ENCODE measurements at places on chromosomes 11 and 22.
A peak's percentile ranks its signal among the peaks of the same experiment; 100 is the strongest.

GRCh38 chr11:22456993-22457762 is 119.0 kb downstream of the SLC17A6 start:
- no peak for DNase-seq

DNA sequence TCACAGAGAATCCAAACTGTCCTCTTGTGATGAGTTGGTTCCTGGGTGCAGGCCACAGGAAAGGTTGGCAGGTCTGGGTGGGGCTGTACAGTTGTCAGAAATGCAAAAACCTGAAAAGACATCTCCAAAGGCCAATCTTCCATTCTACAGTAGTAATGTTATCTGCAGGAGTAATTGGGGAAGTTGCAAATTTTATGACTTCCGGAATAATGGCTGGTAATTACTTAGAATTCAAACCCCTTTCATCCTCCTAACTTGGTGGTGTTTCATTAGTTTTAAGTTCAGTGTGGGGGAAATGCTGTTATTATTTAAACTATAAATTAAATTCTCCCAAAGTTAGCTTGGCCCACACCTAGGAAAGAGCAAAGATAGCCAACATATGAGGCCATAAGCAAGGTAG is 64.7 kb upstream of the FAT3 start:
- no peak for DNase-seq

- peak; percentile 62 for DNase-seq
Measured at GRCh38 chr22:45996241-45997076, 19.5 kb upstream of the WNT7B start.

GRCh38 chr11:44578279-44578678 is 12.8 kb downstream of the CD82 start:
- DNase-seq: no peak

- no peak for DNase-seq
Measured at GRCh38 chr11:24406389-24406788, 90.5 kb upstream of the LUZP2 start.

DNA sequence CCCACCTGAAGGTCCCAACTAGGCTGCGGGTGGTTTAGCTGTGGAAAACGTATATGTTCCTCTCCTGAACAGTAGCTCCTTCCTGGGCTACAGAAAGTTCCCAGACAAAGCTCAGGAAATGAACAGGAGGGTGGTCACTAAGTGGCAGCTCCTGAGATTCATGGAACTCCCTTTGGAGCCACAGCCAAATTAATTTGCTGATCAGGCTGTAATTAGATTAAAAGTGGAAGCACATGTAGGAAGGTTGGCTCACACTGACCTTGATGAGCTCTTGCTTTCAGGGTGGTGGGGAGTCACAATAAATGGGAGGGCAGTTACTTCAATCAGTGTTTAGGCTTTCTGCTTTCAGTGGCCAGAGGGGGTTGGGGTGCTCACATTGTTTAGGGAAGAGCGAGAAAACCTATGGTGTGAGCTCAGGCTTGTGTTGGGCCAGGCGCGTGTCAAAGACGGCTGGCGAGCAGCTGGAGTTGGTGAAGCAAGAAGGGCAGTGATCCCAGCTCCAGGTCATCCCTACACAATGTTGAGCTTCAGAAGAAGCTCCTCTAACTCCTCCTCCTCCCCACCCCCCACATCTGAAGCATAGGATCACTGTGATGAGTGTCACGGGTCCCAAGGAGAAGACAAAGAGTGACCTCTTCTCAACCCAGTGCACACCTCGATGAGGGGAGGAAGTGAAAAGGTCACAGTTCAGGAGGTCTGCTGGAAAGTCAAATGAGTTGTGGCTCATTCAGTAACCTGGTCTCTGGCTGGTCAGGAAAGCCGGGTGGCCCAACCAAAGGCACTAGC is 42.5 kb downstream of the CLPB start:
- DNase-seq: no peak

DNA sequence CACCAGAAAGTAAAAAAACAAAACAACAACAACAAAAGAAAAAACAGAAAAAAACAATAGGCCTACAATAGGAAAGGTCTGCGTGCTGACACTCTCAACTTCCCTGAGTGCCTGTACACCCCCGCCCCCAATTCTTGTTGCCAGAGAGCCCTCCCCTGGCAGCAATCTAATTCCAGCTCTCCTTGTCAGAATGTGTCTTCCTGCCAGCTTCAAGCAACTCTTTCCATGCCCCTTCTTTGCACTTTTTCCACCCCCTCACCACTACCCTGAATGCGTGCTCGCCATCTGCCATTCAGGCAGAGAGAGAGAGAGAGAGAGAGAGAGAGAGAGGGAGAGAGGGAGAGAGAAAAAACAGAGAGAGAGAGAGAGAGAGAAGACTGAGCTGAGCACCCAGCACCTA is 245.0 kb downstream of the KIRREL3 start:
- no peak for DNase-seq

- DNase-seq: peak; percentile 91
Measured at GRCh38 chr11:18001191-18001590, 11.7 kb downstream of the SERGEF start.

- DNase-seq: no peak
Measured at GRCh38 chr22:23553924-23554870, 25.9 kb downstream of the IGLL1 start.

GRCh38 chr22:38775656-38776055 is 18.3 kb downstream of the DNAL4 start:
- no peak for DNase-seq

GRCh38 chr11:57312511-57313021 is 12.2 kb downstream of the TNKS1BP1 start:
- no peak for DNase-seq

GRCh38 chr11:112627588-112628045 is 333.6 kb upstream of the NCAM1 start:
- no peak for DNase-seq

GRCh38 chr11:34827228-34827627 is 89.0 kb downstream of the APIP start:
- DNase-seq: no peak

DNA sequence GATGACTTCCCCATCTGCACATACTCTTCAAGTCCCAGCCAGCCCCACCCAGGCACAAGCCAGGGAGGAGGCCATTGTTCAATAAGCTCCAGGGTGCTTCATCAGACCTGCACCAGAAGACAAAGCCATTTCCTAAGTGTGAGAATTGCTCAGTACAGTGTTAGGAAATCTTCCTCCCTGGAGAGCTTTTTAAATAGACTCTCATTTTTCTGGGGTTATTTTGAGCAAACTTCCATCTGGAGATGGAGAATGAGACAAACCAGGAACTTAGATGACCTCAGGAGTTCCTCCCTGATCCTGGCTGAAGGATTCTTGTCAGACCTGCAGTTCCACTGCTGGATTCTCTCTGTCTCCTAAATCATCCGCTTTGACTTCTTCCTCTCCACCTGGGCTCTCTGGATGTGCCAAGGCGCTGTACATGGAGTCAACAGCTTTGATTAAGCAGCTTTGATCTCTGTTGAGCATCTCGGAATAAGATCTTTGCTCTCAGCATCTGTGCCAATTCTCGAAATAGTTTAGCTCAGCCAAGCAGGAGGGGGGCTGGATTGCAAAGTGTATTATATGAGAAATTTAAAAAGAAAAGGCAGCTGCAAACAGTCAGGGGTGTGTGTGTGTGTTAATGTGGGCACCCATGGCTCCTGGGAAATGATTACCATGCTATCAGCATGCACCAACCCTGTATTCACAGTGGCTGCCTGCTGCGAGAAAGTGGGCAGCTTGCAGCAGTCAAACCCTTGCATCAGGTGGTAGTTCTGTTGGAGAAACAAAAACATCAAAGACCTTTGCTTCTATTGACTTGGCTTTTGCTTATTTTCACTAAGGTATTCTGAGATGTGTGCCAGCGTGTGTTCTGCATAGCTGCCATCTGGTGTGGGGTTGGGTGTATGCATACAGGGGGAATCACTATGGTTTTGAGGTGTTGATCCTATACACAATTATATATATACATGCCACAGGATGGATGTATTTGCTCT is 70.2 kb upstream of the NAV2 start:
- peak; percentile 42 for DNase-seq

DNA sequence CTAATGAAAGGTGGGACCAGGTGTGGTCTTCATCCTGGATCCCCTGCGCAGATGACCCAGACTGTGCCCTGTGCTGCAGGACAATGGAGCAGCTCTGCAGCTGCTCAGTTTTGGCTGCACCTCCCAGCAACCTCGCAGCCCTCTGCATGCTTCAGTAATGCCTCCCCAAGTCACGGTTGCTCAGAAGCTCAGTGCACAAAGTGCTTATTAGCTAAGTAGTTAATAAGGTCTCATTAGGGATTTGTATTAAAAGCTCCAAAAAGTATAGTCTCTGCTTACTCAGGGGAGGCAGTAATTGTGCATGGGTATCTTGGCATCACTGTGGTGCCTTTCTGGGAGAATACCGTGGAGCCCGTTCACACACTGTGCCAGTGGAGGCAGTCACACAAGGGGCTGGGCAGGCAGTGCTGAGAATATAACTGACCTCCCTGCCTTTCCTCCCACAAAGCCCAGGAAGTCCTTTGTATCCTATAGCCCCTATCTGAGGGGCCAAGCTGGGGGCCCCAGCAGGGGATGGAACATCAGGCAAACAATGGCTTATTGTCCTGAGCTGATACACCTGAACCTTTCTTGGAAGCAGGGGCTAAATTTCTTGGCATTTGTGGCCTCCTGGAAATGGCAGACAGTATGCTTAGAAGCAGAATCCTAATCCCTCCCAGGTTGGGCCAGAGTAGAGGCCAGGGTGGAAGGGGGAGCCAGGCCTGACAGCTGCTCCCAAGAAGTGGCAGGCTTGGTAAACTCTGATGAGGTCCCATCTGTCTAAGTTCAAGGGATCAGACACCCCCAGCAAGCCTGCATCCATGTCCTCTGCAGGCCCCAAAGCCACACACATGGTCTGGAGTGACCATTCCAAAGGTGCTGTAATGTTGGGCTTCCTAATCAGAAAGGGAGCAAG is 125.5 kb upstream of the PARVA start:
- DNase-seq: no peak

DNA sequence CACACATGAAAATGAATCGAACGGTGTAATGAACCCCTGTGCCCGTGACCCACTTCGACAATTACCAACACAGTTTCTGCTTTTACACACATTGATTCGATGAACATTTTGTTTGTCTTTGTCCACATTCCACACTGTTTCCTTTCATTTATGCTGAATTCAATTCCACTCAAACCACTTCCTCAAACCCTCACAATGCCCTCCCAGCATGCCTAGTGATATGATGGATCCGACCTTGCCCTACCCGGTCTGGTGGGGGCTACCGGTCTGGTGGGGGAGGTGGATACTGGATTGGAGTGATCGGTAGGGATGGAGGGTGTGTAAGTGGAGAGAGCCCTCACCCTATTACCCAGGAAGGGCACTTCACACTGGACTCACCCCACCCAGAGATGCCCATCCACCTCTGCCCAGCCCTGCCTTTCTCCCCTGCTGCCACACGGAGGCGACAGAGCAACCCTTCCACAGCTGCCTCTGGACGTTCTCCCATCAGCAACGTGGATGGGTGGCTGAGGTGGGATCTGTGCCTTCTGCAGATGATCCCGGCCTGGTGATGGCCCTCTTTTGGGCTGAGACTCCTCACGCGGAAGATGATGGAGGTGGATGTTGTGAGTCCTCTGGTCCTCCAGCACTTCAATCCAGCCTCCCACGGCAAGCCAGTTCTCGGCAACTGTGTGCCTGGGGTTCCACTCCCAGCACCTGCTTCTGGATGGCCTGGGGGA is 33.0 kb upstream of the P2RY2 start:
- peak; percentile 65 for DNase-seq

- no peak for DNase-seq
Measured at GRCh38 chr11:1360835-1361357, 28.8 kb upstream of the BRSK2 start.

DNA sequence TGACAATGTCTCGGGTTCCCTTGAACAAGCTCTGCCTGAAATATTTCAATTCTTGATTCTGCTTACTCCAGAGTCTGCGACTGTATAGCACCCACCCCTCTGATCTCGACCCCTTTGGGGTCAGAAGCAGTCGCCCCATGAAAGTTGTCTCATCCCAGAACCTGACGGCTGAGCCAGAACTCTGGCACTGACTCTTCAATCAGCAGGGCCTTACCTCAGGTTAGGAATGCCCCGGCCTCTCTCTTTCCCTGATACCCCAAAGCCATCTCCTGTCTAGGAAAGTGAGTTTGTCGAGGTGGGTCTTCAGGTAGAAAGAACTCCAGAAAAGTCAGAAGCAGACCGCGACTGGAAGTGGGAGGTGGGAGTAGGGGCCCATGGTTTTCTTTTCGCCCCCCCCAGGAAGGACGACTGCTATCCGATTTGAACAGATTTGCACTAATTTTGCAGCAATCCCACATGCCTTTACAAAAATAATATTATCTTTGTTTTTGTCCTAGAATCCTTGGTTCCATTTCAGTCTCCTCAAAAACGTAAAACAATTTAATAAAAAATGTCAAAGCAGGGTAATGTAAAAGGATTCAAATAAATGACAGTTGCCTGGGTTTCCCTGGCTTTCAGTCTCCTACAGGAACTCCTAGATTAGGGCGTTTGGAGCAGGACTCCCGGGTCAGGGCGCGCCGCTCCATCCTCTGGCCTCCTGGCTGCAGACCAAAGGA is 898 bp upstream of the ROBO3 start:
- DNase-seq: no peak

GRCh38 chr11:8213376-8213775 is 44.6 kb upstream of the RIC3 start:
- DNase-seq: no peak

DNA sequence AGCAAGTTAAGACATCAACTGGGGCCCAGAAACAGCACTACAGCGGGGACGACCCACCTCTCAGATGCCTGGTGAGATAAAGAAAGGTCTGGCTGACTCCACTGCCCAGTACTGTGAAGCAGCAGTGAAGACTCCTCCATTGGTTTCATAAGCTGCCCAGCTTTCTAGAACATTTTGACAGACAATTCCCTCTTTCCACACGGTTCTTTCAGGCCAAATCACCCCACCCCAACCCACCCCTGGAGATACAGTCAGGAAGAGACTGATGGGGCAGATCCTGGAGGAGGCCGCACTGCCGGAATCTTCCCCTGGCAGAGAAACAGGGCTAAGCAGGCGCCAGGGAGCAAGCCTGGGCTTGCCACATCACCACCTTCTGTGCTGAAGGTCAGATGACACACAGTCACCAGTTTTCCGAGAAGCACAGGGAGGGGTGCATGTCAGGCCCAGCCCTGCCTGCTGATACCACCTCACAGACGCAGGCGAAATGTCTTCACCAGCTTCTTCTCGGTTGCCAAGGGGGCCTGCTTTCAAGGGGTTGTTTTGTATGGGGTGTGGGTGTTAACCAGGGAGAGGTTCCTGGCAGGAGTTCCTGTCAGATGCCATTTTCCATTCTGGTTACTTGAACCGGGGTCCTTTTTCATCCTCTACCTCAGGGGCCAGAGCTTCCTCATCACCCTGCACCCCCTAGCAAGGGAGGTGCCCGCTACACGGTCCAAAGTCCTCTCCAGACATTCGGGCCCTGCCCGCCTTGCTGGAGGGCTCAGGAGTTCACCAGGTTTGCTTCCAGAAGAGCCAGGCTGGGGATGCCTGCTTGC is 1.4 kb upstream of the NEAT1 start:
- DNase-seq: peak; percentile 100

- DNase-seq: no peak
Measured at GRCh38 chr11:17933708-17934107, 79.1 kb downstream of the SERGEF start.

- DNase-seq: no peak
Measured at GRCh38 chr22:23119494-23120414, 22.0 kb downstream of the RSPH14 start.

Measured in choroid plexus epithelial cell (primary cell).